ENCODE measurements at places on chromosomes 13 and 19.

DNA sequence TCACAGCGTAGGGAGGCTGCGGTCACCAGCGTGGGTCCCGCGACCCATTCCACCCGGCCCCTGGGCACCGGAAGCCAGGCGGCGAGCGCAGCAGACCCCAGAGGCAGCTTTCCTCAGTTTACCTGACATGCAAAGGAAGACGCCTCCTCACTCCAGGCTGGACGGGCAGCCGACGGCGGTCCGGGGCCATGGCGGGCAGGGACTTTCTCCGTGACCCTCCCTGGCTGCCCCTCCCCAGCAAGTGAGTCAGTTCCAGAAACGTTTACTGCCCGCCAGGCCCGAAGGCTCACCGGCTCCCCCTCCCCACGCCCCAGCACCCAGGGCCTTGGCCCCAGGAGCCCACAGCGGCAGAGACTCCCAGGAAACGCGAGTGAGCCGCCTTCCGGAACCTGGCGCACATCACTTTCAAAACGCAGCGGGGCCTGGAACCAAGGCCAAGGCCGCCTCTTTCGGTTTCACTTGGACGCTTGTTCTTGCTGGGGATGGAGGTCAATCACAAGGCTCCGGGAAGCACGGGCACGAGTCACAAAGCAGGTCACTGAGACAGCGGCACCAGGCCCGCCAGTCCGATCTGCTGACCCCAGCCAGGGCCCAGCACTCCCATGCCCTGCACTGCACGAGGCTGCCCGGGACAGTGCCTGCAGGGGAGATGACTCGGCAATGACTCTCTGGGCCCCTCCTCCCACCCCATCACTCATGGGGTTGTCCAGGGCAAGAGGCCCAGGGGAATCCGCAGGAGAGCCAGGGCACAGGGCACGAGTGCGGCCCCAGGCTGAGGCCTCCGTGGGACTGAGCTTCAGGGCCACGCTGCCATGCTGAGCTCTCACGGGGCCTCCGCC lies 5.3 kb downstream of the SBNO2 start:
- DNase-seq, result peak; percentile 90

- peak; percentile 88 for DNase-seq
Observed at GRCh38 chr13:110448230-110448629, 113.3 kb downstream of the RAB20 start.

DNA sequence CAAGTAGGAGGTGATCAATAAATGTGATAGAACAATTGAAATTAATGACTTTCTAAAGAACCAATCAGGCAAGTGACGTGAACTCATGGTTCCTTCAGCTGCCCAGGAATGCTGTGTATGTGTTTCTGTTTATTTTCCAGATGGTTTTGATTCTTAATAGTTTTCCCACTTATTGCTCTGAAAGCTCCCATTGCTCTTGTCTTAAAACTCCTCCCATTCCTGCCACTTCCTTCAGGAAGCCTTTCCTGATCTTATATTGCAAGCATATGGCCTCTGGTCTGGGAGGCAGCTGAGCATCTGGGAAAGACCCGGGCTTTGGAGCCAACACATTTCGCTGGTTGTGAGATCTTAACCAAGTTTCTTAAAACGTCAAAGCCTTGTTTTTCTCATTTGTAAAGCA lies 17.1 kb upstream of the LATS2 start:
- no peak for DNase-seq

DNA sequence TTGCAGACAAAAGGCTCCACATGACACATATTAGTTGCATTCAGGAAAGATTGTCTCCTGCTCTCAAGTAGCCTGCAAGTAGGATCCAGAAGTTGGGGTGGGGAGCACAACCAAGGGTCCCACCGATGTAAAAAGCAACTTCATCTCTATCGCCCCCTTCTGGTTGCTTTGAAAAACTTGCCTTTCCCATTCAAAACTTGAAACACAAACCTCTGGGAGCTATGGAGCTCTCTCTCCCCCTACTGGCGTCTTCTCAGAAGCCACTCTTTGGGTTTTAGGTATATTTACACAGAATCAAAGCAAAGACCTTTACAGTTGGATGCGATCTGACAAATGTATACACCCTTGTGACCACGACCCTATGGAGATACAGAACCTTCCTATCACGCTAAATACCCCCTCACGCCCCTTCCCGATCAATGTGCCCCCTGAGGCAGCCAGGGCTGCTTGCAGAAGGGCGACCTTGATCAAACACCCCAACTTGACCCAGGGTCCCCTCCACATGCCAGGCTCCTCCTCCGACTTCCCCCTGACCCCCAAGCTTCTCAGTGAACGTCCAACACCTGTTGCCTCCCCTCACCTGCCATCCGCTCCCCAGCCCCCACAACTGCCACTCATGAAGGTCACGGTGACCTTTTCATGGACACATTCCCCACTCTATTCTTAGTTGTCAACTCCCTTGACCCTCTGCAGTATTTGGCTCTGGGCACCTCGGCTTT lies 10.1 kb downstream of the NOSIP start:
- DNase-seq, result peak; percentile 78

- DNase-seq, result no peak
Observed at GRCh38 chr13:111388851-111389500, 68.5 kb downstream of the TEX29 start.

DNA sequence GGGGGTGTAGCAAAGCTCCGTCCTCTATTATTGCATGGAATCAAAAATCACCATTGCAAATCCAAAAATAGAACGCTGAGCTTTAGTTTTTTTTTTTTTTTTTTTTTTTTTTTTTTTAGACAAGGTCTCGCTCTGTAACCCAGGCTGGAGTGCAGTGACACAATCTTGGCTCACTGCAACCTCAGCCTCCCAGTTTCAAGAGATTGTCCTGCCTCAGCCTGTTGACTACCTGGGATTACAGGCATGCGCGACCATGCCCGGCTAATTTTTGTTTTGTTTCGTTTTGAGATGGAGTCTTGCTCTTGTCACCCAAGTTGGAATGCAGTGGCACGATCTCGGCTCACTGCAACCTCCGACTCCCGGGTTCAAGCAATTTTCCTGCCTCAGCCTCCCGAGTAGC lies 15.3 kb upstream of the ZNF77 start:
- DNase-seq, result no peak

DNA sequence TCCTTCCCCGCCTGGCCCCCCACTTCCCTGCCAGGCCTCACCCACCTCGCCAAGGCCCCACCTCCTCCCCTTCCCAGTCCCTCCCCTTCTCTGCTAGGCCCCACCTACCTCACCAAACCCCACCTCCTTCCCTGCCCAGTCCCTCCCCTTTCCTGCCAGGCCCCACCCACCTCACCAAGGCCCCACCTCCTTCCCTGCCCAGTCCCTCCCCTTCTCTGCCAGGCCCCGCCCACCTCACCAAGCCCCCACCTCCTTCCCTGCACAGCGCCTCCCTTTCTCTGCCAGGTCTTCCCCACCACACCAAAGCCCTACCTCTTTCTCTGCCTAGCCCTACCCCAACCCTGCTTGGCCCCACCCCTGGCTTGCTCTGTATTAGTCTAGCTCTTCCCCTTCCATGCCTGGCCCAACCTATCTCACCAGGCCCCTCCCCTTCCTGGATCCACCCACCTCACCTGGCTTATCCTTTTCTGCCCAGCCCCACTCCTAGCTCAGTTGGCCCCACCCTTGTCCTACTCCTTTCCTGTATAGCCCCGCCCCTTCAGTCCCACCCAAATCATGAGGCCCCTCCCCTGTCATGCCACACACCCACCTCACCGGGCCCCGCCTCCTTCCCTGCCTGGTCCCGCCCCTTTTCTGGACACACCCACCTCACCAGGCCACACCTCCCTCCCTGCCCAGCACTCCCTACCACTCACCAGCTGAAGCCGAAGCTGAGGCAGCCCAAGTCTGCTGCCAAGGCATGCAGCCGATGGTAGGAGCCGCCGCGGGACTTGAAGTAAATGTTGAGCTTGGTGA lies 16.2 kb downstream of the CERS1 start:
- DNase-seq, result no peak

DNA sequence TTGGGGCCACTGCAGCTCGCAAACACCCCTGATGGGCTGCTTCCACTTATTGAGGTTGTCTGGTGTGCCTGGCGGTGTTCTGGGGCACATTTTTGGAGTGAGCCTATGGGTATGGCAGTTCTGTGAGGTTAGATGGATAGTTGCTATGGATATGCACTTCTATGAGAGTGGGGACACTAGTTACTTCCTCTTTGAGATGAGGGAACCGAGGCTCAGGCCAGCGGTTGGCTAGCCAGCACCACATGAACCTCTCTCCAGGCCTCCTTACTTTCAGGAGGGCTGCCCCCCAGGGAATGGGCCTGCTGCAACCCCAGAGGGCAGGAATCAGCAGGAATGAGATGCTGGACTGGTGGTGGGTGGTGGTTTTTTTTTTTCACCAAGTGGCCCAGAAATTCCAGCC lies 13.5 kb upstream of the PRR19 start:
- DNase-seq, result no peak

DNA sequence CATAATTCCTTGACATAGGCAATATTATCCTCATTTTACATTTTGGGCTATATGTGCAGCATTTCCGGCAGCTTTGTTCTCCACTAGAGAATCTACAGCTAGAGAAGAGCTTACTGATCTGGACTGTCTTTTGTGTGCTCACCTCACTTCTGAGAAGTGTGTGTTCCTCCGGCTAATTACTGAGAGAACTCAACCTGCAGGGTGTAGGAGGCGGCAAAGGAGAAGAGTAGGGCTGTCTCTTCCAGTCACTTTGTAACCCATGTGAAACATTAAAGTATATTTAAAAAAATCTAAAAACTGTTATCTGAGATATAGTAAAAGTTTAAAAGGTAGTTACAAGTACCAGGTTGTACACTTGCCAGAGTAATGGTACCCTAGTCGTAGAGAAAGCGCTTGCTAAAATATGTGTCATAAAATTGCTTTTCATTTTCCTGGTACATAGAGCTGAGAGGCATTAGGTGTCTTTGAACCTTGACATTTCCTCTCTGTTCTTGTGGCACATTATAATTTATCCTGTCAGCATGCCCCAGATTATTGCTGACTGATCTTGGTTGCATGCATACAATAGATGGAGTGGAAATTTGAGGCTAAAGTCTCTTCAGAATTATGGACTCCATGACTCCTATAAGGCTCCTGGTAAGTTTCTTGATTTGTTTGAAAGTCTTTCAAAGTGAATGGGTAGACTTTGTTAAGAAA lies 381.9 kb downstream of the LMO7 start:
- DNase-seq, result no peak

- DNase-seq, result peak; percentile 35
Observed at GRCh38 chr19:10238172-10238783, 7.1 kb upstream of the S1PR2 start.

DNA sequence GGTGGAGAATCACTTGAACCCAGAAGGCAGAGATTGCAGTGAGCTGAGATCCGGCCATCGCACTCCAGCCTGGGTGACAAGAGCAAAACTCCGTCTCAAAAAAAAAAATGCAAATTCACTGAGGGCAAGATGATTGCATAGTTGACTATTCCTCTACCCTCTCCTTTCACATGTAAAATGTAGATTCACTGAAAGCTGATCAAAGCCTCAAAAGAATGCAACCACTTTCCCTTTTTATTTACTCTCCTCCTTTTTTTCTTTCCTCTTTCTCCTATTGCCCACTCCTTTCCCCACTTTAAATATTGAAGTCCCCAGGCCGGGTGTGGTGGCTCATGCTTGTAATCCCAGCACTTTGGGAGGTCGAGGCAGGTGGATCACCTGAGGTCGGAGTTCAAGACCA lies 6.3 kb downstream of the TEX101 start:
- DNase-seq, result no peak

DNA sequence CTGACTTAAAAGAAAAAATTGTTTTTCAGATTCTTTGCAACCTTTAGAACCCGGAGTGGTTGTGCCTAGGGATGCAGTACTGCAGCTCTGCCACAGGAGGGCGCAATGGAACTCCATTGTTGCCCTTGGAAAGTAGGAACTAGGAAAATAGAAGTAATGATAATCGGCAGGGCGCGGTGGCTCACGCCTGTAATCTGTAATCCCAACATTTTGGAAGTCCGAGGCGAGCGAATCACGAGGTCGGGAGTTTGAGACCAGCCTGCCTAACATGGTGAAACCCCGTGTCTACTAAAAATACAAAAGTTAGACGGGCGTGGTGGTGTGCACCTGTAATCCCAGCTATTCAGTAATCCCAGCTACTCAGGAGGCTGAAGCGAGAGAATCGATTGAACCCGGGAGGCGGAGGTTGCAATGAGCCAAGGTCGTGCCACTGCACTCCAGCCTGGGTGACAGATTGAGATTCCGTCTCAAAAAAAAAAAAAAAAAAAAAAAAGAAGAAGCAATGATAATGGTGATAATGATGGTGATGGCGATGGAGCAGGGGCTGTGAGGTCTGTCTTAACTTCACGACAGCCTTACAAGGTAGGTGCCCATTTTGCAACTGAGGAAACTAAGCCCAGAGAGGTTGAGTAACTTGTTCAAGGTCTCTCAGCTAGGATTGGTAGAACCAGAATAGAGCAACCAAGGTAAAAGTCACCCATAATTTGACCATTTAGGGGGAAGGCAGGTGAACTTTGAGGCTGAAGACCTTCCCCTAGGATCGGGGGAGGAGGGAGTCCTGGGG lies 5.5 kb upstream of the ADAMTS10 start:
- peak; percentile 38 for DNase-seq

GRCh38 chr13:75132701-75133695 lies 349.0 kb downstream of the TBC1D4 start:
- peak; percentile 10 for DNase-seq

- DNase-seq, result no peak
Observed at GRCh38 chr13:44352671-44353070, 21.0 kb upstream of the SERP2 start.

- no peak for DNase-seq
Observed at GRCh38 chr19:10952809-10953208, 8.0 kb upstream of the SMARCA4 start.

DNA sequence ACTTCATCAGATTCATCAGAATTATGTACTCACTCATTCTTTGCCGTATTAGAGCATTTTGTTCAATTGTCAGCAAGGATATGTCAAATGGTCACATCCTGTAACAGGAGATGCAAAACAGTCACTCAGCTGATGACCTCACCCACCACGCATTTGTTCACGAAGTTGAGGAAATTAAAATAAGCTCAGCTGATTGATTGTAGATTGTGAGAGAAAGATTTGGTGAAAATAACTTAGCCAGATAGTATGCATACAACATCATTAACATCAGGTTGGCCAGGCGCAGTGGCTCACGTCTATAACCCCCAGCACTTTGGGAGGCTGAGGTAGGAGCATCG lies 22.6 kb upstream of the CDC16 start:
- DNase-seq, result peak; percentile 6

GRCh38 chr13:89903115-89903514 lies 1444.4 kb upstream of the MIR17HG start:
- no peak for DNase-seq

- DNase-seq, result no peak
Observed at GRCh38 chr13:98208606-98209005, 31.5 kb upstream of the RNF113B start.

DNA sequence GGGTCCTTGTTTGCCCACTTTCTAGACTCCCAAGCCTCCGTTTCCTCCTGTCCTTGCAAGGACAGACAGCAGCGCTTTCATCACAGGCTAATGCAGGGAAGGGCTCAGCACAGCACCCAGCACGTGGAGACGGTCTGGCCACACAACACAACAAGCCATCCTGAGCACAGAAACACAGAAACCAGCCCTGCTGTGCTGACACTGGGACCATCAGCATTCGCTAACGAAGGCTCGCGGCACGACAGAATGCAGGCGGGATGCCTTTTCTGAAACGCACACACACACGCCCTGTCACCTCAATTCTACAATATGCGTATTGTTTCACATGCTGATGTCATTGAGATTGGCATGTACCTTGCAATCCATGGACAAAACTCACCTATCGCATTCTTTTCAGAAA lies 12.9 kb downstream of the AKT2 start:
- DNase-seq, result no peak
